ENCODE measurements at places on chromosomes 7 and 10.

- DNase-seq, result no peak
These were observed 680.2 kb upstream of the GHITM start for GRCh38 chr10:83459124-83459523.

DNA sequence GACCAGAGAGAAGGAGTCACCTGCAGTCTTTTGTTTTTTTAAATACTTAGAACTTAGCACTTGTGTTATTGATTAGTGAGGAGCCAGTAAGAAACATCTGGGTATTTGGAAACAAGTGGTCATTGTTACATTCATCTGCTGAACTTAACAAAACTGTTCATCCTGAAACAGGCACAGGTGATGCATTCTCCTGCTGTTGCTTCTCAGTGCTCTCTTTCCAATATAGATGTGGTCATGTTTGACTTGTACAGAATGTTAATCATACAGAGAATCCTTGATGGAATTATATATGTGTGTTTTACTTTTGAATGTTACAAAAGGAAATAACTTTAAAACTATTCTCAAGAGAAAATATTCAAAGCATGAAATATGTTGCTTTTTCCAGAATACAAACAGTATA, 13.5 kb downstream of the GHITM start:
- DNase-seq, result no peak

- no peak for DNase-seq
These were observed 226.1 kb downstream of the PTEN start for GRCh38 chr10:88089498-88089897.

DNA sequence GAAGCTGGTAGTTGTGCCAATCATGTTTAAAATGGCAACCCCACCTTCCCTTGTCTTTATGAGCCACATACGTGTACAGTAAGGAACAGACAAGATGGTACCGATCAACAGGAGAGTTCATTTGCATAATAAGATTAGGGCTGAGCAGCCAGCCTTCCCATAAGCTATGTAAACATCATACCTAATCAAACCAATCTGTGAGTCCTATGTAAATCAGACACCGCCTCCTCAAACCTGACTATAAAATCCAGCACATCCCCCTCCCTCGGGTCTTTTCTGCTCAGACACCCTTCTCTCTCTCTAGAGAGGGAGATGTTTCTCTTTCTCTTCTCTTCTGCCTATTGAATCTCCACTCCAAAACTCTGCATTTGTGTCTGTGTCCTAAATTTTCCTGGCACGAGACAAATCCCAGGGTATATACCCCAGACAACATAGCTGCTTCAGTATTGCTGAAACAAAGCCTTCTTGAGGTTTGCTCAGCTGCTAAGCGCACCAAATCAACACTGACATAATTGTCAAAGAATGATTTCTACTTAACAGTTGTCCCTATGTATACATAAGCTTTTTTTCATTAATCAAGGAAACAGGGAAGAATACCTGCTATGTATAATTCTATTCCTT, 279.2 kb downstream of the THSD7A start:
- DNase-seq, result no peak

DNA sequence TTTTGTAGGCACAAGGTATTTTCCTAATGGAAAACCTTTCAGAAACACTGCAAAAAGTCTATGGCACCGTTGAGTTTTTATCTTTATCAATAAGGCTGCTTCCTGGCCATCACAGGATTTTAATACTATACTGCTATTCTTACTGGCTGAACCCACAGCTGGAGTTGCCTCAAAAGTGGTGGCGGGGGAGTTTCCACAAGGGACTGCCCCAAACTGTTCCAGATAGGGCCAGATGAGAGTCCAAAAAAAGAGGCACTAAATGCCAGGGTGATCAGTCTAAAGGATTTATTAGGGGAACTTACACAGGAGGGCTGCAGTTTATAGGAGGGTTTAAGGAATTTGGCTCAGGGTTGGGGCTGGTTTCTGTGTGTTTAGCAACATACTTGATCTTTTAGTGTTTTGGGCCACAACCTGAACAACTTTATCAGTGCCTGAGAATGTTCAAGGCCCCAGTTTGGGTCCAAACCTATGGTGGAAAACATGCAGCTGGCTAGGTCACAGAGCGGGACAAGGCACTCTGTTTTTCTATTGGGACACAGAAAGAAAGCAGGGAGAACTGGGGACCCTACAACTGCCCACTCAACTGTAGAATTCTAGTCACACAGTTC, 41.4 kb downstream of the STAM start:
- DNase-seq, result no peak

GRCh38 chr7:116984917-116985316, 31.6 kb downstream of the ST7 start:
- DNase-seq, result no peak

GRCh38 chr10:46247181-46247475, 39.7 kb upstream of the ANTXRL start:
- no peak for DNase-seq

GRCh38 chr7:134890246-134891240, 95.8 kb upstream of the AGBL3 start:
- no peak for DNase-seq

DNA sequence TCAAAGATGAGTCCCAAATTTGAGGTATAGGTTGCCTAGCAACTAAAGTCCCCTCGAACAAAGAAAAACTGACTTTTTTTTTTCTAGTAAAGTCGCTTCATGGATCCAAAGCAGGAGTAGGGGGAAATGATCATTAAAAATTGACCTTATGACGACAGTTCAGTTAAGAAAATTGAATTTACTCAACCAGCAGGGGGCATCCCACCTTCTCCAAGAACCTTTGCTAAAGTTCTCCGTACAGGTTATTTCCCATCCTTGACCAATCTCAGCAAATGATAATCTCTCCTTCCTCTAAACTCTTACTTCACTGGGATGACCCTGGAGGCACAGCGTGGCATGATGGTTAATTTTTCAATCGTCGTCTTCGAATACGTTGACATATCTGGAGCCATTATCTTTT, 228.3 kb downstream of the CALN1 start:
- no peak for DNase-seq

DNA sequence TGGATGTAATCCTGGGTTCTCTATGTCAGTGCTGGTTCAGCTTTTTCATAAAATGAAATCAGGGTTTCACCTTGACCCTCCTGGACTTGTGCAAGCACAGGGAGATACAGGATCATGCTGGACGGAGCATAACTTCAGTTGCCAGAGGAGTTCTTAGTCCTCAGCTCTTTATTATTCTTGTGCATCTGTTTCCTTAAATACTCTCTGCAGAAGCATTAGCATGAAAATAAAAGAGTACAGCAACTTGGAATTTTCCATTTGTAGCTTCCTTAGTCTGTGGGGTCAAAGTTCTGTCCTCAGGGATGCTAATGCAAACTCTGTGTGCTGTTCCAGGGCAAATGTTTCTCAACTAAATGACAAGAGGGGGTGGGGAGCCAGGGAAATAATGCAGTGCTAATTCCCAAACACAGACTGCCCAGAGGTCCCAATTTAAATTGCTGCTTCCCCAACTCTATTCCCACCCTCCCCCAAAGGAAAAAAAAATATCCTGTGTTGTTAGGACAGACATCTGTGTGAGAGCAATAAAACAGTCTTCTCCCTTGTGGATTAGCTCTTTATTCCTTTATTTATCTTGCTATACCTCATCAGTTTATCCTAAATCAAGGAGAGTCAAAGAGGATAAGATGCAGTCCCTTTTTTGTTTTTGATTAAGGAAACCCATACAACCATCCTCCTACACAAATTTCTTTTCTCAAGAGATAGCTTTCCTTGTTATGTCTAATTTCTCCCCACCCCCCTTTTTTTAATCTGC, 905.0 kb downstream of the LRMDA start:
- DNase-seq, result no peak

GRCh38 chr10:123203393-123204126, 49.4 kb downstream of the BUB3 start:
- DNase-seq, result no peak

GRCh38 chr7:86926732-86927131, 132.7 kb downstream of the ELAPOR2 start:
- no peak for DNase-seq

DNA sequence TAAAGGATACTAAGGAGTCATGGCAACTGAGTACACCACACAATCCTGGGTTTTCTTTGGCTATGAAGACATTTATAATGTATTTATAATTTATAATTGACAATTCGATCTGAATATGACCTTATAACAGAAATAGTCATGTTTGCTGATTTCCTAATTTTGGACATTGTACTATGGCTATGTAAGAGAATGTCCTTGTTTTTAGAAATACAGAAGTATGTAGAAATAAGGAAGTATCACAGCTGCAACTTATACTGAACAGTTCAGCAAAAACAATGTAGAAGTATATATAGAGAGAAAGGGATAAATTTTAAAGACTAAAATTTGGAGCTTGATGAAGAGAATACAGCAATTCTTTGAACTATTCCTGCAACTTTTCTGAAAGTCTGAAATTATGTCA, 32.6 kb downstream of the PRLHR start:
- no peak for DNase-seq
